ENCODE measurements at places on chromosomes 2 and 18. TPM values are rescaled to one million over a fixed set of nuclear protein-coding genes. Genes with fewer than 3 reads are reported as not detected.
A peak's percentile ranks its signal among the peaks of the same experiment; 100 is the strongest.

GRCh38 chr18:46815661-46816060 is 58.8 kb upstream of the ST8SIA5 start:
- no peak for DNase-seq

DNA sequence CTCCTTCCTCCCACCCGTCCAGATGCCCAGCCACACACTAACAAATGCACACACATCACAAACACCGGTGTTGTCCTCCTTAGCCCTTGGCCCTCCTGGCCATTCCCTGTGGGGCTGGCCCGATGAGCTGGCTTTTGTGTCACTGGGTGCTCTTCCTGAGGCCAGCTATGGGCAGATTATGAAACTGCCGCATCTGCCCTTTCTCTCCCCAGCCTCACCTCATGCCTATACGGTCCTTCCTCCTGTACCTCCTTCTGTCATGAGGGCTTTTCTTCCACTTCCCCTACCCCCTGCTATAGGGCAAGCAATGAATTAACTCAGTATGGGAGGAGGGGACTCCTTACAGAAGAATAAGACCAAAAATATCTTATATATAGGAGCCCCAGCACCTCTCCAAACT is 10.3 kb upstream of the INO80C start:
- DNase-seq, result no peak

DNA sequence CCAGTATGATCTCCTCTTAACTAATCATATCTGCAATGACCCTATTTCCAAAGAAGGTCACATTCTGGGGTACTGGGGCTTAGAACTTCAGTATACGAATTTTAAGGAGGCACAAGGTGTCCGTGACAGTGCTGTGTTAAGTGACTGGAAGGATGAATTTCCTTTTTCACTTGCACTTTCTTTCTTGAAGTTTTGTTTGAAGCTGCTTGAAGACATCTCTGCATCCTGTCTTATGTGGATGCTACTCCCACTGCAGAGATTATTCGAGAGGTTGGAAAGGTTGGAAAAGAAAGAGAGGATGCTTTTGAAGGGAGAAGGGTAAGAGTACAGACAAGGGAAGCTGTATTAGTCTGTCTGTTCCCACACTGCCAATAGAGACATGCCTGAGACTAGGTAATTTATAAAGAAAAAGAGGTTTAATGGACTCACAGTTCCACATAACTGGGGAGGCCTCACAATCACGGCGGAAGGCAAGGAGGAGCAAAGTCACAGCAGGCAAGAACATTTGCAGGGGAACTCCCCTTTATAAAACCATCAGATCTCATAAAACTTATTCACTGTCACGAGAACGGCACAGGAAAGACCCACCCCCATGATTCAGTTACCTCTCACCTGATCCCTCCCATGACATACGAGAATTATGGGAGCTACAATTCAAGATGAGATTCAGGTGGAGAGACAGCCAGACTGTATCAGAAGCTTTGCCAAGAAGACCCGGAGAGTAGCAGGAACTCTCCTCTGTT is 3.6 kb upstream of the RNF144A start:
- no peak for DNase-seq

DNA sequence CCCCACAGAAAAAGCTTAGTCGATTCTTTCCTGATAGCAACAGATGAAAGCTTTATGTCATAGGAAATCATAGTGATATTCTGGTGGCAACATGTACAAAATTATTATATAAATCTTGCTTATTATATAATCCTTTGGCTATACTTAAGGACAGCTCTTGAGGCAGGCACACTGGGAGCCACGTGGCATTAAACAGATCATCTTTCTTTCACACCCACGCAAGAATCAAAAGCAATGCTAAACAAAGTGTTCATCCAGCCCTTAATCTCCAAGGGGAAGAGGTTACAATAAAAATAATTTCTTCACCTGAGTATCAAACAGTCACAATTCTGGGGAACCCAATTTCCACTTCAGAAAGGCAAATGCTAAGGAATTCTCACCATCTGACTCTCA is 57.8 kb downstream of the CYB5A start:
- DNase-seq, result no peak

DNA sequence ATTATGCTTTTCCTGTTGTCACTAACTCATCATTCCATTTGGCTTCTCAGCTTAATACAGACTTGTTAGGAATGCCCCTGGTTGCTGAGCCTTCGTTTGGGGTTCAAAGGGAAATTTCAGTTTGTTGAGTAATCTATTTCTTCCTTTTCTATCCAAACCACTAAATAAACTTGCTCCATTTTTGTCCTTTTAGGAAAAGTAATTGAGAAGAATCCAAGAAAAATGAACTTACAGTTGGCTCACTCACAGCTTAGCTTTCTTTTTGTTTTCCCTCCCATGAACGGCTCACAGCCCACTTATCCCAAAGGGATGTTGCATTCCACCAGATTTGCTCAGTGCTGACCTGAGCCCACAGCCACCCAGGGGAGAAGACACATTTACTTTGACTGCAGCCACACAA is 73.9 kb downstream of the SOX11 start:
- no peak for DNase-seq

DNA sequence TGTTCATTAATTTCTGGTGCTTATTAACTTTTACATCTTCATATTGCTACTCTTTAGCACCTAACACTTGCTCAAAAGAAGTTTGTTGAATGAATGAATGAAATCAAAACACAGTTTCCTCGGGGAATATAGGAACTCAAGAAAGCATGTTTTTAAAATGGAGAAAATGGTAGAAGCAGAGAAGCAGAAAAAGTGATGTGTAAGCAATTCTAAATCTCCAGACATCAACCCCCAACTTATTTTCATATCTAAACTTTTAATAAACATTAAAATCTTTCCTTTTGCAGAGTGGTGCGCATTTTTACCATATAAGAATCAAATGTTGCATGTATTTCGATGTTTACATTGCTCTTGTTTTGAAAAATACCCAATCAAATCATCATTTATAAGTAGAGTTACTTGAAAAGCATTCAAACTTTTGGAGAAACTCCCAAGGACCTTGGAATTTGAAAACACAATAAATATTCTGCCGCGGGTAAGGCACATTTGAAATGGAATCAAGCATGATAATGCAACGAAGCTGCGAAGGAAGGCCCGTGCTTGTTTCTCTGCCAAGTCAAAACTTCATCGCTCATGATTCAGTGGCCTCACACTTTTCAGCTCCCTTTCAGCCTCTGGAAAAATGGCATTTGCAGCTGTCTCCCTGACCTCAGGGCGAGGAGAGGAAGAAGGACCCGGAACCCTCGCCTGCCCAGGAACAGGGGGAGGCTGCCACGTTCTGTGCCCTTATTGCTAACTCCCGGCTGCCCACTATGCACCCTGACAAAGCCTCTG is 26.7 kb upstream of the SMIM21 start:
- DNase-seq, result no peak

- DNase-seq, result peak; percentile 49
Observed at GRCh38 chr2:47065771-47066380, 89.2 kb downstream of the STPG4 start.

DNA sequence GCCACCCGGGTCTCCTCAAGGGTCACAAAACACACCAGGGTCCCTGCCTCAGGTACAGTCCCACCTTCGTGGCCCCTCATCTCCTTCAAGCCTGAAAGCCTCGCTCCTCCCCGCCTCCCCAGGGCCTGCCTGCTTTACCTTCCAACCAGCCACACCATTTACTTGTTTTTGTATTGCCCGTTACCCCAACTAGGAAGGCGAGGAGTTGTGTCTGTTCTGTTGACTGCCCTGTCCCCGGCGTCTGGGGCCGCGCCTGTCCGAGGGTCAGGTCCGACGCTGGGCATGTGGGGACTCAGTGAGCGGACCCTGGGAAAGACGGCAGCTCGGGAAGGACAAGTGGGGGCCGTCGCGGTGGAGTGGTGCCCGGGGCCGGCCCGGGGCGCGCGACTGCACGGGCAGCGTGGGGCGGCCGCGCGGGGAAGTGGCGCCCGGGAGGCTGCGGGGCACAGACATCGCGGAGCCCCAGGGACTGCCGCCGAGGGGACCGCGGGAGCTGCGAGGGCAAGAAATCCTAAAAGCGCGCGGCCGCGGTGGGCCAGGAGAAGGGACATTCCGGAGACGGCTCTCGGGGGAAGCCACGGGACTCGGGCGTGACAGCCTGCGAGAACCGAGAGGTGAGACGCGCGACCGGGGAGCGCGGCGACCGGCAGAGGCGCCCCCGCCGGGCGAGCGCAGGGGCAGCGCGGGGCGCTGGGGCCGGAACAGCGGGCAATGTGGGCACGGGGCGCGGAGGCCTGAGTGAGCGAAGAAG is 797 bp upstream of the GRHL1 start:
- DNase-seq, result peak; percentile 22

GRCh38 chr18:43719267-43719795 is 442.0 kb upstream of the SYT4 start:
- no peak for DNase-seq

- DNase-seq, result no peak
Observed at GRCh38 chr18:5582076-5582475, 38.3 kb upstream of the EPB41L3 start.

- DNase-seq, result no peak
Observed at GRCh38 chr2:13046557-13047165, 329.9 kb downstream of the TRIB2 start.

DNA sequence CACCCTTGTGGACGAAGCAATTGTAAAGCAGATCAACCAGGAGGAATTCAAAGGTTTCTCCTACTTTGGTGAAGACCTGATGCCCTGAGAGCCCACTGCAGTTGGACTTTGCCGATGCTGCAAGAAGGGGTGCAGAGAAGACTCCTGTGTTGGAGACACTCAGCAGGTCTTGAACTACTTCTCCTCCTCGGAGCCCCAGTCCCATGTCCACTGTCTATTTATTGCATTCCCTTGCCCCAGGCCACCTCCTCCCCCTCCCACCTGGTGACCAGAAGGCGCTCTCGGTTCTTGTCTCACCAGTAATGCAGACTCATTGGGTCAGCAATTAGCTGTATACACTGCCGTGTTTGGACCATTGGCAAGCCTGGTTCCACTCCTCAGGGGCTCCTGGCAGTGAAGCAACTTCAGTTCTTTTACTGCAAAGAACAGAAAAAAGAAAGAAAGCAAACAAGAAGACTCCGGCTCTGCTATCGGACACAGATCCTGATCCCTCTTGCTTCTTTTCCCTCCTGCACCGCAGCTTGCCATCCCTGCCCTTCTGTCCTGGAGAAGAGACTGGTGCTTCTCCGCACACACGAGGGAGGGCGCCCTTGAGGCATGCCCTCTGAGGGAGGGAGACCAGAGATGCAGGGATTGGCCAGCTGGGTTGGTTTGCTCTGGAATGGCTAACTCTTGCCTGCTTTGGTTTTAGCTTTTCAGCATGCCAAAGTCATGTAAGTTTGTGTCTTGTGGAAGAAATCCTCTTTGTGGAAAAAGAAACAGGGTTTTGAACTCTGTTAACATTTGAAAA is 112.2 kb upstream of the EPAS1 start:
- no peak for DNase-seq

DNA sequence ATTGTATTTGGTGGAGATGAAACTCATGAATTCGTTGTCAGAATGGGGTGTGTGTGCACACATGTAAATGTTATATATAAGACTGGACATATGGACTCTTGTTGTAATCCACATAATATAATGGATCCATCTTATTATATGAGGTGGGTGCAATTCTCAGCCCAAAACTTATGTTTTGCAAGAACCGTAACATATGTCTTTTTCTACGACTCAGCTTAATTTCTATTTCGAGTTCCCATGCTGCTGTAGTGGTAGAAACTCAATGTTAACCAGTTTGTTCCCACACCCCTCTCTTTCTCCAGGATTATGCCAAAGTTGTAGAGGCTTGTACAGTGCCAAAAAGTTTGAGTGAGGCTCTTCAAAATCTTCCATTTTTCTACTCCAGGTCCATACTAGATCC is 112.5 kb upstream of the SPOPL start:
- no peak for DNase-seq

GRCh38 chr18:38241736-38242135 is 676.1 kb upstream of the CELF4 start:
- no peak for DNase-seq

- no peak for DNase-seq
Observed at GRCh38 chr2:231062776-231063175, 6.1 kb downstream of the PSMD1 start.

GRCh38 chr2:141848191-141848590 is 282.6 kb downstream of the LRP1B start:
- DNase-seq, result no peak

DNA sequence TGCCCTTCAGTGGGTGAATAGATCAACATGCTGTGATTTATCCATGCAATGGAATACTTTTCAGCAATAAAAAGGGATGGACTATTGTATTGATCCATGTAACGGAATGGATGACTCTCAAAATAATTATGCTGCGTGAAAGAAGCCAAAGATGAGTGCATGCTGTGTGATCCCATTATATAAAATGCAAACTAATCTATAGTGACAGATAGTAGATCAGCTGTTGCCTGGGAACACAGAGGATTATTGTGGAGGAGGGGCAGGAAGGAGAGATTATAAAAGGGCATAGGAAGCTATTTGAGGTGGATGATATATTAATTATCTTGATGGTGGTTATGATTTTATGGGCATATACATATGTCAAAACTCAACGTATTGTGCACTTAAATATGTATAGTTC is 55.5 kb upstream of the ADAM23 start:
- no peak for DNase-seq

GRCh38 chr2:234422273-234422732 is 74.6 kb downstream of the ARL4C start:
- DNase-seq, result peak; percentile 68

DNA sequence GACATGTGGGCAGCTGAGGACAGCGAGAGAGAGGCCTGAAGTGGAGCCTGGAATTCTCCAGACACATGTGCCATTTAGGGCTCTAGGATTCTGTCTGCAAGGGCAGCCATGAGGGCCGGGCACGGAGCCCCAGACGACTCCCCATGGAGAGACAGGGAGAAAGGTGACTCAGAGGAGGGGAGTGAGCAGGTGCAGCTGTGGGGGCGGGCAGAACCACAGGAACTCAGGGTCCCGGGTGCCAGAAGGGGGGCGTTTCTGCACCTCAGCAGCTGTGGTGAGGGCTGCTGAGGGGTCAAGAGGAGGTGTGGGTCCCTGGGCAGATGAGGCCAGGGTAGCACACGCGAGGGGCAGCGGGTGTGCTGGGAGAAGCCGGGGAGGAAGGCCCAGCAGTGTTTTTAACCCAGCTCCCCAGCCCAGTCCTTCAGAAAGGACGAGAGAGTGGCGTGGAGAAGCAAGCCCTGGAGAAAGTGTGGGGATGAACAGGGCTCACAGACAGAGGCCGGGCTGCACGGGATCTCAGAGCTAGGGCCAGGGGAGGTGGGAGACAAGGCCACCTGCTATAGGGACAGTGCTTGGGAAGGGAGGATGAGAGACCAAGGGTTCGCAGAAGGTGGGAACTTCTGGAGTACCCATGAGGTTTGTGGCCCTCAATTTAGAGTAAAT is 7.6 kb downstream of the GPR17 start:
- DNase-seq, result no peak

Gene WNT10A
- total RNA-seq, result 0.12 TPM

Gene ERCC3
- 34.7 TPM for total RNA-seq

Gene DIS3L2
- 36.3 TPM for total RNA-seq

Gene STON1
- 30.7 TPM for total RNA-seq

Gene ASXL2
- 37.5 TPM for total RNA-seq

Gene CCBE1
- total RNA-seq, result 0.75 TPM

Gene GALR1
- total RNA-seq, result 0.09 TPM

Gene MC4R
- not detected for total RNA-seq

Gene CERKL
- total RNA-seq, result 5.0 TPM

Gene VWC2L
- not detected for total RNA-seq

Gene ANKRD62
- total RNA-seq, result not detected

All from mucosa of gallbladder (tissue), 1 donor.